Cardiac ventricle fibroblast (primary cell): ENCODE measurements at places on chromosomes 12 and 14. TPM values are rescaled to one million over a fixed set of nuclear protein-coding genes. Genes with fewer than 3 reads are reported as not detected.

CLEC4D gene
- total RNA-seq: not detected in 2 replicates

ACTN1 gene
- 170 and 205 TPM in 2 replicates for total RNA-seq

SLC2A3 gene
- total RNA-seq: 53.4 and 70.5 TPM in 2 replicates

ATL1 gene
- total RNA-seq: 3.2 and 3.7 TPM in 2 replicates

RTL1 gene
- not detected in 2 replicates for total RNA-seq

SYCP3 gene
- total RNA-seq: not detected in 2 replicates

RHEBL1 gene
- total RNA-seq: 0.20 TPM in 1 of 2 replicates, not detected in the other
